CD4-positive, alpha-beta T cell (primary cell): ENCODE measurements at places on chromosomes 5 and 9. TPM values are rescaled to one million over a fixed set of nuclear protein-coding genes. Genes with fewer than 3 reads are reported as not detected.

- no peaks in the 10 kb centered on the region for H3K36me3 ChIP-seq
- no peak for DNase-seq
- no peak overlapping the region for H3K4me3 ChIP-seq
- no peak overlapping the region for H3K27ac ChIP-seq
- no peaks in the 10 kb centered on the region for H3K4me1 ChIP-seq
Observed at GRCh38 chr5:105392710-105393149, 1830.1 kb upstream of the NUDT12 start.

GRCh38 chr5:169411786-169412430 lies 111.0 kb upstream of the SLIT3 start:
- no peak overlapping the region for H3K27ac ChIP-seq
- no peak overlapping the region for H3K4me3 ChIP-seq
- no peaks in the 10 kb centered on the region for H3K27me3 ChIP-seq
- H3K36me3 ChIP-seq = no peaks in the 10 kb centered on the region
- no peak for DNase-seq

GRCh38 chr9:122800066-122801060 lies at the start of gene OR1K1:
Gene OR1K1 (plus strand): TSS chr9:122800123. CDS start chr9:122800123, 0 bp downstream.
- no peak within 1 kb of the TSS for H3K27ac ChIP-seq
- no peak for DNase-seq
- no peaks in the 10 kb centered on the region for H3K27me3 ChIP-seq

MEGF10 gene
- not detected for total RNA-seq

DNA sequence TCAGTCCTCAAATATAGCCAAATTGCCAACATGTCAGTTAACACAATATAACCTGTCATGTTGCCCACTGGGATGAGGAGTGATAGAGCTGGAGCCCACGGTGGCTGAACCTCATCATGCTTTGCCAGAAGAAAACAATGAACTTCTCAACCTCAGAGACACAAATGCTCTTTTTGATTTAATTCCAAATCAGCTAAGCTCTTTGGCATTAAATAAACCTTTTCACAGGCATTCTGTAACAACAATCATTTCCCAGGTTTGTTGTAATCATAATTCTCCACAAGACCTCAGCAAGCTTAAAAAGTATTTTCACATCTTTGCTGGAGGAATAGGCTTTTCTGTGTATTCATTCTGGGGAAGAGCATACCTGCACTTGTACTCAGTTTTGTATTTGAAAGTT lies 830.9 kb downstream of the MAT2B start:
- no peaks in the 10 kb centered on the region for H3K27me3 ChIP-seq
- H3K27ac ChIP-seq = no peak overlapping the region
- H3K36me3 ChIP-seq = no peaks in the 10 kb centered on the region
- no peaks in the 10 kb centered on the region for H3K4me1 ChIP-seq

BNC2 gene
- not detected for total RNA-seq

GRCh38 chr5:64688391-64688790 lies 1.9 kb upstream of the SHISAL2B start:
- no peak overlapping the region for H3K27ac ChIP-seq
- DNase-seq = no peak
- H3K4me1 ChIP-seq = peaks cover 8% of the 10 kb centered on the region
- no peaks in the 10 kb centered on the region for H3K36me3 ChIP-seq

GRCh38 chr9:132147331-132147730 lies 14.5 kb upstream of the NTNG2 start:
- DNase-seq = peak; percentile 31
- H3K27me3 ChIP-seq = peaks cover 32% of the 10 kb centered on the region
- no peaks in the 10 kb centered on the region for H3K4me1 ChIP-seq
- no peak overlapping the region for H3K27ac ChIP-seq
- no peaks in the 10 kb centered on the region for H3K36me3 ChIP-seq

- no peak overlapping the region for H3K27ac ChIP-seq
- H3K4me3 ChIP-seq = no peak overlapping the region
Observed at GRCh38 chr9:37328556-37329227, 93.8 kb upstream of the GRHPR start.

GRCh38 chr5:21810737-21811316 lies 1042.3 kb downstream of the CDH12 start:
- H3K4me3 ChIP-seq = no peak overlapping the region
- no peaks in the 10 kb centered on the region for H3K36me3 ChIP-seq
- no peaks in the 10 kb centered on the region for H3K4me1 ChIP-seq
- no peak for DNase-seq
- H3K27ac ChIP-seq = no peak overlapping the region

ANKRD33B gene
- total RNA-seq = 1.3 TPM

GRCh38 chr9:70478963-70479641 lies 64.6 kb upstream of the KLF9 start:
- no peaks in the 10 kb centered on the region for H3K4me1 ChIP-seq
- H3K4me3 ChIP-seq = no peak overlapping the region
- no peak for DNase-seq
- H3K27me3 ChIP-seq = no peaks in the 10 kb centered on the region

DNA sequence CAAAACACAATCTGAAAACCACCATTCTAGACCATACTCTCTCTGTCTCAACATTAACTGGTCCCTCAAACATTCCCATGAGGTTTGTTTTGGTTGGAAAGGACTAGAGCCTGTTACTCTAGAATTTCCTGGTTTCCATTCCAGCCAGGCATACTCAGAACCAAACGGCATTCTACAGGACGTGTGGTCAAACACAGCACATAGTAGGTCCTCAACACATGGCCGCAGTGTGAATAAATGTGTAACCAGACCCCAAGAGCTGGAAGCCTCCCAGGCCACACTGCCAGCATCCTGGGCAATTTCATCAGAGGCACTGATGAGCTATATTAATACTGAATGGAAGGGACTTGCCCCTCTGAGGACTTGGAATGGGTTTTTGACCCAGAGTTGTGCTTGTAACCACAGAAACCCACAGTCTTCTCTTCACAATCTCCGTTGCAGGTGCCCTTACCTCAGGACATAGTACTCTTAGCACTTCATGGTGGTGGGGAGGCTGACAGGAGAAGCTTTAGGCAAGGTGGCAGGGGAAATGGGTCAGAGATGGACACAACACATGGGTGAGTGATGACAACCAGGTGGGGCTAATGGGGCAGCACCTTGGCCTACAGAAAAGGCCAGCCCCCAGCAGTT lies 66.0 kb downstream of the ZNF366 start:
- no peaks in the 10 kb centered on the region for H3K27me3 ChIP-seq
- H3K4me3 ChIP-seq = no peak overlapping the region
- no peaks in the 10 kb centered on the region for H3K36me3 ChIP-seq
- no peak overlapping the region for H3K27ac ChIP-seq
- no peaks in the 10 kb centered on the region for H3K4me1 ChIP-seq

- H3K27ac ChIP-seq = no peak overlapping the region
- no peaks in the 10 kb centered on the region for H3K27me3 ChIP-seq
- no peaks in the 10 kb centered on the region for H3K36me3 ChIP-seq
- H3K4me3 ChIP-seq = no peak overlapping the region
Observed at GRCh38 chr5:59380350-59380951, 513.1 kb downstream of the PDE4D start.

PCDHGB3 gene
- total RNA-seq = 0.11 TPM

OBP2A gene
- total RNA-seq = not detected

PDZD2 gene
- total RNA-seq = 1.3 TPM

KIF4B gene
- total RNA-seq = not detected

REEP2 gene
- total RNA-seq = 0.33 TPM

GRCh38 chr9:21754741-21755140 lies 47.7 kb upstream of the MTAP start:
- no peaks in the 10 kb centered on the region for H3K27me3 ChIP-seq
- H3K4me3 ChIP-seq = no peak overlapping the region
- H3K27ac ChIP-seq = no peak overlapping the region
- H3K36me3 ChIP-seq = no peaks in the 10 kb centered on the region

DNA sequence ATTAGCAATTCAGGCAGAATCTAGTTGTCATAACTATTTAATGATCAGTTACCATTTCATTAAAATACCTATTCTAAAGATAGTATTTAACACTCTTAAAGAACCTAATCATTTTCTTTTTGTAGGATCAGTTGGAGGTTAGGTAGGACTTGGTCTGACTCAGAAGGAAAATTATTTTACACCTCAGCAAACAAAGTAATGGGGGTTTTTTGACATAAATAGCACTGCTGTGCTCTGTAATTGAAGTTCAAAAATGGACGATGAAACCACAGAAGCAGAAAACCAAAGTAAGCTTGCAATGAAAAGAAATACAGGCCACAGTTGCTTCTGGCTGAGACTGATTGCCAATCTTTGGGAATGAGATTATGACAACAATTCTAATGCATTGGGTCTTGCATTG lies 187.0 kb upstream of the TRPM3 start:
- H3K27ac ChIP-seq = no peak overlapping the region
- no peaks in the 10 kb centered on the region for H3K27me3 ChIP-seq
- H3K36me3 ChIP-seq = no peaks in the 10 kb centered on the region
- H3K4me3 ChIP-seq = no peak overlapping the region

- DNase-seq = no peak
- H3K4me1 ChIP-seq = peaks cover 33% of the 10 kb centered on the region
- H3K4me3 ChIP-seq = peak overlapping the region; percentile 91
- peak overlapping the region; percentile 95 for H3K27ac ChIP-seq
Observed at GRCh38 chr9:99222416-99223270, 561 bp downstream of the SEC61B start.

CNTFR gene
- total RNA-seq = not detected

DNA sequence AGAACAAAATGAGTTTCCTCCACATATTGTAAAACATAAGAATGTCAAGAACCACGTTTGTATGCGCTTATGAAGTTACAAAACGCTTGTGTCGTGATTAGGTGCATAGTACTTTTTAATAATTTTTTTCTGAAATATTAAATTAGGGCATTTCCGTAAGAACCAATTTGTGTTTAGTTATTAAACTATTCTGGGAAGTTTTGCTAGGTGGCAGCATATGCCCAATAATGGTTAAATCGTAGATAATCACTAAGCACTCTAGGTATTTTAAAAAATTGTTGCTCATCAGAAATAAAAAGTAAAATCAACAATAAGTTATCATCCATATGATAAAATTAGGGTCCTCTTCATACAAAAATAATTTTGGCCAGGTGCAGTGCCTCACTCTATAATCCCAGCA lies 5.4 kb downstream of the SRFBP1 start:
- no peak overlapping the region for H3K4me3 ChIP-seq
- H3K36me3 ChIP-seq = no peaks in the 10 kb centered on the region
- no peak for DNase-seq
- no peaks in the 10 kb centered on the region for H3K27me3 ChIP-seq
- no peak overlapping the region for H3K27ac ChIP-seq
- H3K4me1 ChIP-seq = peaks cover 7% of the 10 kb centered on the region

GRCh38 chr5:158686214-158686613 lies 413.5 kb downstream of the EBF1 start:
- H3K27ac ChIP-seq = no peak overlapping the region
- no peak overlapping the region for H3K4me3 ChIP-seq
- DNase-seq = no peak
- no peaks in the 10 kb centered on the region for H3K4me1 ChIP-seq

- H3K4me1 ChIP-seq = peaks cover 30% of the 10 kb centered on the region
- no peaks in the 10 kb centered on the region for H3K27me3 ChIP-seq
Observed at GRCh38 chr5:143025971-143026370, 255.8 kb downstream of the ARHGAP26 start.

GRCh38 chr9:77018058-77018968 lies 1.1 kb upstream of the FOXB2 start:
- H3K36me3 ChIP-seq = no peaks in the 10 kb centered on the region
- peaks cover 87% of the 10 kb centered on the region for H3K27me3 ChIP-seq
- H3K4me1 ChIP-seq = peaks cover 30% of the 10 kb centered on the region
- no peak overlapping the region for H3K4me3 ChIP-seq

STPG3 gene
- not detected for total RNA-seq

HSD17B4 gene
- 13.1 TPM for total RNA-seq

DNA sequence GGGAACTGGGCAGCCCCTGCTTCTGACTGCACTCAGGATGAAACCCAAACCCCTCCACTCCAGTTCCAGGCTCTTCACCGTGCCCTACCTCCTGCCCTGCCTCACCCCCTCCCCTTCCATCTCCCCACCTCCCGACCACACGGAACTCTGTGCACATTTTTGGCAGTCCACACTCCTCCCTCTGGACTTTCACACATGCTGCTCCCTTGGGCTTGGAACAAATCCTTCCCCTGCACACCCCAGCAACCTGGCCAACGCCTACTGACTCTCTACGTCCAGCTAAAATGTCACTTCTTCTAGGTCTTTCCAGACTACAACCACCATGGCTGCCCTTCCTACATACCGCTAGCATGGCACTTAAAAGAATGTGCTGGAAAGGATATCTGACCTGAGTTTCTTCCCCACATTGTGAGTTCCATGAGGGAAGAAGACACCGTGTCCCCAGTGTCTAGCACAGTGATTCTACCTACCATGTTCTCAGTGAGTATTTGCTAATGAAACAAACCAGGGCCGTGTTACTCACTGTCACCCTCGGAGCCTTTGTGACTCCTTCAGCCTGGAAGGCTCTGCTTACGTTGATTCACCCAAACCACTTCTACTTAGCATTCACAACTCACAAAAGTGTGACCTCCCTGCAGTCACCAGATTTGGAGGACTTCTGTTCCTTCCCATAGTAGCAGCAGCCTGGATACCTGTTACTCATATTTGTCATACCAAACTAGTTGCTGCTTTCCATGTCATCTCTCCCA lies 18.7 kb downstream of the RETREG1 start:
- no peak for DNase-seq
- no peak overlapping the region for H3K27ac ChIP-seq
- no peaks in the 10 kb centered on the region for H3K27me3 ChIP-seq
- peaks cover 33% of the 10 kb centered on the region for H3K4me1 ChIP-seq
- peaks cover 27% of the 10 kb centered on the region for H3K36me3 ChIP-seq

DNA sequence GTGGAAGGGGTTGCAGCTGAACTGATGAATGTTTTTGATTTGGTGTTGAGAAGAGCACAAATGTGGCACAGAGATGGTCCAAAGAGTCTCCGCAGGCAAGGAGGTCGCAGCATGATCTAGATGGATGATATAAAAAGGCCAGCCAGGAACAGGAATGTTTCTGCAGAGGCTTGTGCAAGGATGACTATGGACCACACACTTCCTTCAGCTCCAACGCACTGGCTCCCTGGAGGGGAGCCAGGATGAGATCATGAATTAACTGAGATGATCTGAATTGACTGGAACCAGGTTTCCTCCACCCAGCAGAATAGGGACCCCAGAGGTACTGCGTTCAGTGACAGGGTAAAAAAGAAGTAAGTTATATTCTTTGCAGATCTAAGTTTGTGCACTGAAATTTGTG lies 89.0 kb downstream of the ARSB start:
- H3K27ac ChIP-seq = no peak overlapping the region
- H3K4me3 ChIP-seq = no peak overlapping the region
- H3K36me3 ChIP-seq = no peaks in the 10 kb centered on the region
- no peak for DNase-seq
